ENCODE measurements at places on chromosomes 1 and 21.

- DNase-seq: no peak
These were observed 142.8 kb downstream of the ZZZ3 start for GRCh38 chr1:77539519-77540142.

DNA sequence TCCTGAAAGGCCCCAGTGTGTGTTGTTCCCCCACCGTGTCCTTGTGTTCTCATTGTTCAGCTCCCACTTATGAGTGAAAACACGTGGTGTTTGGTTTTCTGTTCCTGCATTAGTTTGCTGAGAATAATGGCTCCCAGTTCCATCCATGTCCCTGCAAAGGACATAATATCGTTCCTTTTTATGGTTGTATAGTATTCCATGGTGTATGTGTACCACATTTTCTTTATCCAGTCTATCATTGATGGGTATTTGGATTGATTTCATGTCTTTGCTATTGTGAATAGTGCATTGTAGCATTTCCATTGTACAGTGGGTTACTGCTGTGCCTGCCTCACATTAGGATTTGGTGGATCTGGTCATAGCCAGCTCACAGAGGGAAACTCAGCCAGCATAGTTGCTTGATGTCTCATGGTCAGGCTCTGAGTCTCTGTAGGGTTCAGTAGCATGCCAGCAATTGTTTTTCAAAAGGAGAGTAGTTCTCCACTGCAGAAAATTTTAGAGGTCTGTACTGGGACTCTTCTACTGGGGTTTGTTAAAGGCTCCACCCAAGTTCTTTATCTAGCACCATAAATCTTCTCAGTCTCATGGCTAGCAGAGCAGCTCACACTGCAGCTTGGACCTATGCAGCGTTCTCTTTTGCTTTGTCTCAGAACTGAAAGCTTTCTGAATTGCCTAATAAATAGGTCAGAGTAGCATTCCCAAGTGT, 41.0 kb downstream of the RUNX3 start:
- no peak for DNase-seq

- no peak for DNase-seq
These were observed 101.1 kb upstream of the HNRNPU start for GRCh38 chr1:244965185-244966030.

GRCh38 chr1:85494074-85494903, 29.3 kb upstream of the DDAH1 start:
- no peak for DNase-seq

GRCh38 chr1:45152126-45152525, 54.3 kb downstream of the ZSWIM5 start:
- DNase-seq: no peak

- DNase-seq: no peak
These were observed 150.3 kb downstream of the TNFSF18 start for GRCh38 chr1:172900376-172900997.

DNA sequence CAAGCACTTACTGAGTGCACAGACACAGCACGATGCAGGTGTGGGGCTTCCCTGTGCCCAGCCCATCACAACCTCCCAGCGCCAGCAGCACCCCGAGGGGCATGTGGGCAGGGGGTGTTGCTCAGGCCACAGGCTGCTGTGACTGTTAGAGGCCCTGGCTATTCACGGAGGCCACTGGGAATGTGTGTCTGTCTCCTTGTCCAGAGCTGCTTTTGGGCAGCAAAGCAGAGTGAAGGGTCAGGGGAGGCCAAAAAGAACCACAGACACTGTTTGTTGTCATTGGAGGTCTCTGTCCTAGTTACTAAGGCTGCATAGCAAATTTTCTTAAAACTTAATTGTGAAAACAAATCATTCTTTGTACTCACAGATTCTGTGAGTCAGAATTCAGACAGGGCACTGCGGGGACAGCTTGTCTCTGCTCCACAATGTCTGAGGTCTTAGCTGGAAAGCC, 49.6 kb downstream of the TNFRSF8 start:
- DNase-seq: no peak

DNA sequence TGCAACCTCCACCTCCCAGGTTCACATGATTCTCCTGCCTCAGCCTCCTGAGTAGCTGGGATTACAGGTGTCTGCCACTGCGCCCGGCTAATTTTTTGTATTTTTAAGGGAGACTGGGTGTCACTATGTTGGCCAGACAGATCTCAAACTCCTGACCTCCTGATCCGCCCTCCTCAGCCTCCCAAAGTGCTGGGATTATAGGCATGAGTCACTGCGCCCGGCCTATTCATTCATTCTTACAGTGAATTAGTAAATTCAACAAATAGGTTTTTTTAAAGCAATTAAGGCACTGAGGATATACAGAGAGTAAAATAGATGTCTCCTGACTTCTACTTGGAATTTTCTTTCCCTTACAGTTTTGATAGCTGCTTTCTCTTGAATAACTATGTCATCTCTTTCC, 43.5 kb downstream of the CDC42 start:
- DNase-seq: no peak

DNA sequence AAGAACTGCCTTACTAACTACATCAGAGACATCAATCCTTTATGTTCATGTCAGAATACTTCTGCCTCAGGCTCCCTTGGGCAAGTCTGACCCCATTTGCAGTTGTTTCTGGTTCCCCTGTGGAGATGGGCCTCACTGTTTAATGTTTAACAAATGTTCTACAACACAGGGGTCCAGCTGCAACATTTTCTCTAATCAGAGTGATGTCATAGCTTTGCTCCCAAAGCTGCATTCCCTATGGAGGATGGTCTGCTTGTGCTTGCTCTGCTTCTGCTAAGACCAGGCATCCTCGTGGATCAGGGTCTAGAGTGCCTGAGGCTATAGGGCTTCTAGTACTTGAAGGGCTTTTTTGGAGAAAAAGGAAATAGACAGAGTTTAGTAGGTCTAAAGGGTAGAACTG, 1071.2 kb downstream of the TTLL7 start:
- DNase-seq: no peak

DNA sequence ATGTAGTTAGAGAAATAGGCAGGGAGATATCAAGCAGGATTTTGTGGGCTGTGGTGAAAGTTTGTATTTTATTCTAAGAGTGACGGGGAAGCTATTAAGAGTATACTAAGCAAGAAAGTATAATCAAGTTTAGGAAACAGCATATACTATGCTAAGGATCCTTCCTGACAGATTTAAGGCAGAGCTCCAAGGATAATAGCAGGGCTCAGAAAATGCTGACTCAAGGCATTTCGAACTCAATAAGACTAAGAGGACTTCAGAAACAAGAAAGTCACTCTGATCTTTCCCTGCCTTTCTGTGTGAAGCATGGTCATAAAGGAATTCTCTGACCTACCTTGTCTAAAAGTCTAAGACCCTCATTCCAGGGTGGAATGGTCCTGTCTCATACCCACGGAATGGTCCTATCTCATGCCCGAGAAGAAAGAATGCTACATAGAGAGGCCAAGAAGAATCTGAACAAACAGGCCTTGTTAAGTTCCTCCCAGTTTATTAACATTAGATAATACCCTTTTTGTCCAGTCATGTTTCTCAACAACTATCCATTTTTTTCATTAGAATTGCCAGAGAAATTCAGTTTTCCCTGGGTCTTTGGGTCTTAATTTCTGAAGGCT, 59.1 kb downstream of the HFM1 start:
- DNase-seq: no peak

DNA sequence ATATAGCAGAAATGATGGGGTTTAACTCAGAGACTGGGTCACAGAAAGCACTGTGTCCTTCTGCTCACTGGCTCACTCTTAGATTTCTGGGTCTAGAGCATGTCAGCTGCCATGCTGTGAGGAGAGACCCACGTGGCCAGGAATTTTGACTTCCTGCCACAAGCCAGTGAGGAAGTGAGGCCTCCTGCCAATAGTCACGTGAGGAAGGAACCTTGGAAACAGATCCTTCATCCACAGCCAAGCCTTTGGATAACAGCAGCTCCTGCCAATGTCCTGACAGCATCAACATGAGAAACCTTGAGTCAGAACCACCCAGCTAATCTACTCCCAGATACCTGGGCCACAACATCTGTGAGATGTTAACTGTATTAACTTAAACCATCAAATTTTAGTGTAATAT, 114.5 kb upstream of the PLPPR5 start:
- DNase-seq: no peak

GRCh38 chr1:97350662-97351061, 570.2 kb downstream of the DPYD start:
- DNase-seq: no peak

- DNase-seq: no peak
These were observed 174.7 kb upstream of the PKN2 start for GRCh38 chr1:88509379-88509778.

DNA sequence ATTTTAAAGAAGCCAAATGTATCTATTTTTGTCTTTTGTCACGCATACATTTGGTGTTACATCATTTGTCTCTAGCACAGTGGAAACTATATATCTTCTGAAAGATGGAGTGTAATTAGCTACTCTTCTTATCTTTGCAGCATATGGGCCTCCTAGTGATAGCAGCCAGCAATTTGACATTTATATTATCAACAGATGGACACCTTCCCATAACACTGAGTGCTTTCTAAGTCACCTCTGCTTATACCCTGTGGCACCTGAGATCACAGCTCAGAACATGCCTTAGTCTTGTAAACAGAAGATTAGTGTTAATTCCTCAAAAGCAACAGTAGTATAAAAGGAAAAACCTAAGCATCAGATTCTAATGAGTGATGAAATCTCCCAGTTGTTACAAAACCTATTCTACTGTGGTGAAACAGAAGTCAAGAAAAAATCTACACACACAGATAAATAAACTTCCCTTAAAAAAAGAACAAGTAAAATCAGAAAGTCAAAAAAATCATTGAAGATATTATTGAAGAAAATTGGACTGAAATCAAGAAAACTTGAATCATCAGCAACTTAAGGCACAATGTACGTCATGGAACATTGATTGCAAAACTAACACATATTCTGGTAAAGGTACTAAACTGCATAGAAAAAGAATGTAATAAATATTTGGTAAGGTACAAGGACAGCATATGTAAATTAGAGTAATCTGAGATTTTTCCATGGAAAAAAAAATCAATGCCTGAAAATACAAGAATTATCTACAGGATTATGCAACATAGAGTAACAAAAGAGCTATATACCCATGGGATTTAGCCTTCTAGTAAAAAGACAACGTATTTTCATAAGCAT, 61.7 kb downstream of the KCNT2 start:
- DNase-seq: no peak

DNA sequence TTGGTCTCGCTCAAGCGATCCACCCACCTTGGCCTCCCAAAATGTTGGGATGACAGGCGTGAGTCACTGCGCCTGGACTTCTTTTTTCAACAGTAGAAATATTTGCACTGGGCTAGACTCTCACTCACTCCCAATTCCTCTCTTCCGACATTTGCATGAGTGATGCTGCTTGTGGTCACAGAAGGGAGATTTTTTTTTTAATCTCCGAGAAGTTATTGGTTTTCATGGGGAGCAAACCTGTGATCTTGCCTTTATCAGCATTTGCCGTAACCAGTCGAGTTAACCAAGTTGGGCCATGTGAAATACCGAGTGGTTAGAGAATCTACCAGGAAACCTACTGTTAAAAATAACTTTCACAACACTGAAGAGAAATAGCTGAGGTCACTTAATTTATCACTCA, 21.1 kb downstream of the ERG start:
- no peak for DNase-seq

GRCh38 chr1:91402023-91402422, 2.6 kb downstream of the HFM1 start:
- no peak for DNase-seq

- DNase-seq: no peak
These were observed 281.5 kb downstream of the NEGR1 start for GRCh38 chr1:72000809-72001208.

DNA sequence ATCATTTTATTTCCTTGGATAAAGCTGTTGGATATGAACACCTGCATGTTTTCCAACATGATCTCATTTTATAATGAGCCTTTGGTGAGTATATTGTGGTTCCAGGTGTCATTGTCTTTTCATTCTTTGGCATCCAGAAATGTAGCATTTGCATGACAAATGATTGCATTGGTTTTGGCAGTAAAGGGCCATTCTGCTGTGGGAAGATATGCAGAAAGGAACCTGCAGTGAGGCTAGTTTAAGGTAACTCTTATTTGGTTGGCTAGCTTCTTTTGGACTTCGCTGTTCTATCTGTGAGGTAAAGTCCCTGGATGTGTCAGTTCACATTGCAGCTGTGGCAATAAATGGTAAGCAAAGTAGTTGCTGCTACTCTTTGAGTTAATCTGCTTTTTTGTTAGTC, 343.0 kb downstream of the AMY1C start:
- DNase-seq: no peak

- peak; percentile 57 for DNase-seq
These were observed 2.5 kb upstream of the CERS2 start for GRCh38 chr1:150976879-150977694.

GRCh38 chr1:63116016-63116415, 206.4 kb upstream of the FOXD3 start:
- DNase-seq: no peak

DNA sequence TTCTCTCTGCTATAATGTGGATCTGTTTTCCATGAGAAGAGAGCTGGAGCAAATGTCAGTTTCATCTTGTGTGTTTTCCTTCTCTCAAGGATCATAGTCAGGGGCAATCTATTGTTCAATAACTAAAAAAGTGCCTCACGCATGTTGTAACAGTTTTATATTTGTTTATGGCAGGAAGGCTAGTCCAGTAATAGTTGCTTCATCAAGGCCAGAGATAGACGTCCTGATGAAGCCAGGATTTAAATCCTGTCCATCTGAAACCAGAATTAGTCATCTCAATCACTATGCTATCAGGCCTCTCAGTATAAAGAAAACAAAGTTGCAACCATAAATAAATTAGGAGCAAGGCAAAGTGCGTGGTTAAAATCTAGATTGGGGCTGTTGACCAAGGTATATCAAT, 30.2 kb upstream of the DUSP10 start:
- DNase-seq: no peak

GRCh38 chr1:41241749-41242341, at the start of gene SCMH1:
Gene SCMH1 (minus strand): TSS chr1:41242306. CDS start chr1:41186133, 56,173 bp downstream.
- peak; percentile 42 for DNase-seq

DNA sequence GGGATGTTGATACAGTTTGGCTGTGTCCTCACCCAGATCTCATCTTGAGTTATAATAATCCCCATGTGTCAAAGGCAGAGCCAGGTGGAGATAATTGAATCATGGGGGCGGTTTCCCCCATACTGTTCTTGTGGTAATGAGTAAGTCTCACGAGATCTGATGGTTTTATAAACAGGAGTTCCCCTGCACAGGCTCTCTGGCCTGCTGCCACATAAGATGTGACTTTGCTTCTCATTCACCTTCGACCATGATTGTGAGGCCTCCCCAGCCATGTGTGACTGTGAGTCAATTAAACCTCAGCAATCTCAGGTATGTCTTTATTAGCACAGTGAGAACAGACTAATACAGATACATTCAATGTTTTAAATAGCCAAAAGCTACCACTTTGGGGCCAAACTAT, 41.1 kb downstream of the SLC35F3 start:
- no peak for DNase-seq

DNA sequence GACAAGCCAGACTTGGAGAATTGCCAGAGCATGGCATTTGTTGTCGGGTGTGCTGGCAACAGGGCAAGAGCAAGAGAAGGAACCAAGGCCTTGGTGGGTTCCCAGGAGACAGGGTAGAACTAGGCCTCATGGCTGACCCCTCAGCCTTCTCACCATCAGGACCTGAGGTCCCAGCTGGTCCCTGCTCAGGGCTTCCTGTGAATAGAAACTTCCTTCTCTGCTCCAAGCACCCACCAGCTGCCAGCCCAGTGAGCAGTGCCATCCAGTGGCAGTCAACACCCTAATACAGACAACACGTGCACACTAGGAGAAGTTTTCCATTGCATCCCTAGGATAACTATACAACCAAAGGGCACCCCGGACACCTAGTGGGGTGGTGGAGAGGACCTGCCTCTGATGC, 22.8 kb downstream of the S100A6 start:
- no peak for DNase-seq

GRCh38 chr21:17585875-17586450, 26.7 kb downstream of the BTG3 start:
- DNase-seq: no peak

GRCh38 chr1:5514527-5515183, 477.6 kb downstream of the NPHP4 start:
- peak; percentile 63 for DNase-seq
